Large intestine (tissue), 12 donors: ENCODE measurements at places on chromosomes 1 and 21. TPM values are rescaled to one million over a fixed set of nuclear protein-coding genes. Genes with fewer than 3 reads are reported as not detected.

Gene SLC37A1
- 35.9 TPM for polyA plus RNA-seq

Gene FCGR2B
- polyA plus RNA-seq: 0.06 TPM

Gene ROR1
- polyA plus RNA-seq: 14.4 TPM

GRCh38 chr1:193658691-193659090 lies 472.3 kb upstream of the B3GALT2 start:
- DNase-seq: no peak

- DNase-seq: no peak
These were observed 11.5 kb upstream of the EIF4G3 start for GRCh38 chr1:21188235-21188634.

GRCh38 chr1:218996362-218996761 lies 177.3 kb upstream of the LYPLAL1 start:
- DNase-seq: no peak

DNA sequence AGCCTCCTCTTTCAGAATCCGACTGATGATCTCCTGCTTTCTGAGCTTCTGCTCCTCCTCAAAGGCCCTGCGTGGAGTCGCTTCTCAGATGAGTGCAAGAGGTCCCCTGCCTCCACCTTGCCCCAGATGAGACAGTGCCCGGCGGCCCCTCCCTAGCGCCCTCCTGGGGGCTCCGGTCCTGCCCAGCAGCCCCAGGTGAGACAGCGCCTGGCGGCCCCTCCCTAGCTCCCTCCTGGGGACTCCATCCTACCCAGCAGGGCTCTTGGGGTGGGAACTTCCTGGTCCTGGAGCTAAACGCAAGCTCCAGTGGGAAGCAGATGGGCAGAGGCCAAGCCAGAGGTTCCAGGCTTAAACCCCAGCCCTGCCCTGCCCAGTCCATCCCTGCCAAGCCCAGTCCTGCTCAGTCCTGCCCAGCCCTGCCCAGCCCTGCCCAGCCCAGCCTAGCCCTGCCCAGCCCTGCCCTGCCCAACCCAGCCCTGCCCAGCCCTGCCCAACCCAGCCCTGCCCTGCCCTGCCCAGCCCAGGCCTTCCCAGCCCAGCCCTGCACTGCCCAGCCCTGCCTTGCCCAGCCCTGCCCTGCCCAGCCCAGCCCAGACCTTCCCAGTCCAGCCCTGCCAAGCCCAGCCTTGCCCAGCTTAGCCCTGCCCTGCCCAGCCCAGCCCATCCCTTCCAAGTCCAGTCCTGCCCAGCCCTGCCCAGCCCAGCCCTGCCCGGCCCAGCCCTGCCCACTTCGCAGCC lies 34.6 kb downstream of the CFAP74 start:
- DNase-seq: no peak

- DNase-seq: no peak
These were observed 303.6 kb downstream of the MATN1 start for GRCh38 chr1:30419831-30420230.

DNA sequence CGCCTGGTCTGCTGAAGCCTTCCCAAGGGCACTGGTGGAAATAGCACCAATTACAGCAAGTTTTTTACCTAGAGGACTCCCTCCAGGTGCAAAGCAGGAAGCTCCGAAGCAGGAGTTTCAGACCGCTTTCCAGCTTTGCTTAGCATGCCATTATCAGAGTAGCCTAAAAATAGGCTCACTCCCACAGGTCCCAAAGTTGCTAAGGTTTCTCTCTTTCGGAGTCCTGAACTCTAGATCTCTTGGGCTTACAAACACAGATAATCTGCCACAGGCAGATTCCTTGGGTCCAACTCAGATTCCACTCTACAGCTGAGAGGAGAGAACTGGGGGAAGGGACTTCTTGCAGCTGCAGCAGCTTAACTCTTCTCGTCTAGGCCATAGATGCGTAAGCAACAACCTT lies 22.5 kb downstream of the ZMYND12 start:
- DNase-seq: no peak

GRCh38 chr1:3611170-3612019 lies at the start of gene MEGF6:
Gene MEGF6, minus strand, starts transcription at chr1:3611508. Its CDS starts 240 bp downstream, at chr1:3611268.
- DNase-seq: peak; percentile 51

- no peak for DNase-seq
These were observed 46.2 kb upstream of the DAB1 start for GRCh38 chr1:57470036-57470435.

GRCh38 chr1:160951443-160952128 lies 3.0 kb downstream of the ITLN2 start:
- peak; percentile 80 for DNase-seq

- no peak for DNase-seq
These were observed 83.1 kb upstream of the HAO2 start for GRCh38 chr1:119285482-119285881.

- DNase-seq: no peak
These were observed 67.6 kb upstream of the PPP2R5A start for GRCh38 chr1:212217633-212218032.

DNA sequence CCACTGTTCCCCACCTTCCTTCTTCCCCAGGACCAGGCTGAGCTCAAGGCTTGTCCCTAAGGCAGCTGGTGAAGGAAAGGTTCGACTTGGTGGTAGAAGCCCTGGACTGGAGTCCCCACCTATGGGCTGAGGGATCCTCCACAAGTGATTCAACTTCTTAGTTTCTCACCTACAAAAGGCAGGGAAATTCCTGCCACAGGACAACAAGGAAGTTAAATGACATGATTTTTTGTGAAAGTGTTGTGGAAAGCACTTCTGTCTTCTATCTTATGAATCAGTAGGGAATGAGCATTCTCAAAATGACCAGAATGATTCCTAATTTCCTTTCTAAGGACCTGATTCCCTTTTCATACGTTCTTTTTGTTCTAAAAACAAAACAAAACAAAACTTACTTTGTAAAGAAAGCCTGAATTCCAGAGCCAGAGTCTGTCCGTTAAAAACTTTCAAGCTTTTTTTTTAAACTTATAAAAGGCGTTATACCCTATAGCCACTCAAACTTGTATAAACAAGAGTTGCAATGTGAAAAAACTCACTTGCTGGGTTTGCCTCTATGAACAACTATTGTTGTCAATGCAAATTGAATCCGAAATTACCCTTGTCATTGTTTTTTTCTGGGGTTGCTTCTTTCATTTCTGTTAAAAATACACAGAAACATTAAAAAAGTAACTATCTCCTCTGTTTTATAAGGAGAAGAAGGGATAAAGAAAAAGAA lies 12.2 kb downstream of the KCNJ15 start:
- DNase-seq: no peak

Gene TEDDM1
- 0.09 TPM for polyA plus RNA-seq

DNA sequence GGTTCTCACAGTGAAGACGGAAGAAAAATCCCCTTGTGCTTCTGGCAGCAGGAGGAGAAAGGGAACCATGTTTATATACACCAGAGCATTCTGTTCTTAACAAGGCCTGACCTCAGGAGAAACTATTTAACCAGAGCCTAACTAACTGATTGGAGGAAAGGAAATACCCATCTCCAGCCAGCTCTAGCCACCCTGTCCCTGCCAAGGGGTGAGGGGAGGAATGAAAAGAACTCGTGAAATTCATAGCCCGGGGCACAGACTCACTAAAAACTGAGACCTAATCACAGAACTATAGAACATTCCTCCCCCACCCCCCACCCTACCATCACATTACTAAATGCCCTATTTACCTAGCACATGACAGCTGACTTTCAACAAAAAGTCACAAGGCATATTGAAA lies 65.0 kb downstream of the KCNH1 start:
- DNase-seq: no peak

Gene WNT9A
- polyA plus RNA-seq: 5.1 TPM

Gene TINAGL1
- 37.7 TPM for polyA plus RNA-seq

DNA sequence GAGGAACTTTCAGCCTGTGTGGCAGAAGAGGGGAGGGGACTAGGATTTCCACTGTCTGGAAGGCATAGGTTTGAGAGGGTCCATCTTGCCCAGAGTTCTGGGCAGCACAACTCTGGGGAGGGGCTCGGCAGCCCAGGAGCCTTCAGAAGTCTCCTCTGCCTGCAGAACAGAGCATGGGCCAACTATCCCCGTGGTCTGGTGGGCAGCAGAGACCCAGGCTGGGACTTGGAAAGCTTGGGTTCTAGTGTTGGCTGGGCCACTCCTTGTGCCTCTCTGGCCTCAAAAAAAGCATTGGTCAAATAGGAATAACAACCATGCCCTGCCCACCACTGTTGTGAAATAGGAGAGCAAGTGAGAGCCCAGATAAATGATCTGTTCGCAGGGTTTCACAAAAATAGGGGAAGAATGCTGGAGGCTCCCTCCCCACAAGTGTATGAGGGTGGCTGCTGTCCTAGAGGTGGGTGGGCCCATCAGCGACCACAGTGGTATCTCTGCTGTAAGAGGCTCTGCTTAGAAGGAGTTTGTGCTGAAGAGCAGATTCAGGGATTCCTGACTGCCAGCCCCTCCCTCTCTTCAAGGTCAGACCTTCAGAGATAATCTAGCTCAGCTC lies 8.9 kb downstream of the EPHA10 start:
- DNase-seq: no peak

Gene SETSIP
- polyA plus RNA-seq: 0.18 TPM

Gene SH3GLB1
- polyA plus RNA-seq: 62.7 TPM

DNA sequence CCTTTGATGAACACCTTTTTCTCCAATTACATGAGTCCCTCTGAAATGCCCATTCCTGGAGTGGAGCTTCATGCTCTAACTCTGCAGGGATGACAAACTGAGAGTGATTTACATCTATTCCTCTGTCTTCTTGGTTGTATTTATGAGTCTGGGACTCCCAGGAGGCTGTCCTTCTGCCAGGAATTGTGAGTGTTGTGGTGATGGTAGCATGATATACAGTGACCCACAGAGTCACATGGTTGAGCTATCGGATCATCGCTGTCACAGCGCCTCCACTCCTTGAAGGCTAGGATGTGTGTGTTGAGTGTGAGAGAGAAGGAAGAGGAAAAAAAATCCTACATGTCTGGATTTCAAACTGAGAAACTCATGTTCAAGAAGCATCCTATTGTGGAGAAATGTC lies 163.4 kb upstream of the CACNA1E start:
- no peak for DNase-seq

DNA sequence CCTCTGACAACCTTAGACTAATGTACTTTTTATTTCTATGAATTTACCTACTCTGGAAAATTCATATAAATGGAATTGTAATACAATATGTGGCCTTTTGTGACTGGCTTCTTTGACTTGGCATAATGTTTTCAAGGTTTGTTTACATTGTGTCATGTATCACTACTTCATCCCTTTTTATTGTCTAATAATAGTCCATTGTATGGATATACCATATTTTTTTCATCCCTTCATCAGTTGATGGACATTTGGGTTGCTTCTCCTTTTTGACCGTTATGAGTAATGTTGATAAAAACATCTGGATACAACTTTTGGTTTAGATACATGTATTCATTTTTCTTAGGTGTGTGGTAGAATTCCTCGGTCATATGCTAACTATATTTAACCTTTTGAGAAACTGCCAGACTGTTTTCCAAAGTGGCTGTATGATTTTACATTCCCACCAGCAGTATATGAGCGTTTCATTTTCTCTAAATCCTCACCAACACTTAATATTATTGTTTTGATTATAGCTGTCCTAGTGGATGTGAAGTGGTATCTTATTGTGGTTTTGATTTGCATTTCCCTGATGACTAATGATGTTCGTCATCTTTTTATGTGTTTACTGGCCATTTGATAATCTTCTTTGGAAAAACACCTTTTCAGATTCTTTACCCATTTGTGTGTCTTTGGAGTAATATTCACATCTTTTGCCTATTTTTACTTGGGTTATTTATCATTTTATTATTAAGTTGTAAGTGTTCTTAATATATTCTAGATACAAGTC lies 3.5 kb downstream of the RO60 start:
- DNase-seq: no peak

DNA sequence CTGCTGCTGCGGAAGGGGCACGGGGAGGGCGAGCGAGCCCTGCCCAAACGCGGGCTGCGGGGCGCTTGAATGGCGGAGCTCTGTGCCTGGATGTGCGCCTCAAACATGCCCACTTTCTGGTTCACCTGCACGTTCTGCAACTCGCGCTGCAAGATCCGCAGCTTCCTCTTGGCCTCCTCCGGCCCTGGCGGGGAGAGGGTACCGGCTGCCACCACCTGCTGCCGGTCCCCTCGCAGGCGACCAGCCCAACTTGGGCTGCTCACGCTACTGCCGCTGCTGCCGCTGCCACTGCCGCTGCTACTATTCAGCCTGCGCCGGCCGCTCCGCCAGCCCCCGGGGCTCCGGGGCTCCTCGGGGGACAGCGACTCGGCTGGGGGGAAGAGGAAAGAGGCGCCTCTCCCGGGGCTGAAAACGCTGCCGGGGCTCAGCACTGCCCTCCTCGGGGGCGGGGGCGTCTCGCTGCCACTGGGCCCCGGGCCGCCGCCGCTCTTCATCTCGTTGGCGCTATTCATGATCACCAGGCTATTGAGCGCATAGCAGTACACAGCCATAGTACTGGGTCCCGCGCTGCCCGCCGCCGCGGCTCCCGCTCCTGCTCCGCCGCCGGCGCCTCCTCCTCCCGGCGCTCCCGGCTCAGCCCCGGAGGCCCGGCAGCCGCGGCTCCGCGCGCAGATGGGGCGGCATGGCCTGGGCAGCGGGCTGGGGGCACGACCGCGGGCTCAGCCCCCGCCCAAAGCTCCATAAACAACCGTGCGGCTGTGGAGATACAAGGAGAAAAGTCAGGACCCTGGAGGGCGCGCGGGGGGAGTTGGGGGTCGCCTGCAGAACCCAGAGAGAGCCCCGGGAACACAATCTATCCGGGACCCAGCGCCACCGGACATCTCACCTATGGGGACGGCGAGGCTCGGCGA lies 1.9 kb downstream of the ITPKB start:
- no peak for DNase-seq

DNA sequence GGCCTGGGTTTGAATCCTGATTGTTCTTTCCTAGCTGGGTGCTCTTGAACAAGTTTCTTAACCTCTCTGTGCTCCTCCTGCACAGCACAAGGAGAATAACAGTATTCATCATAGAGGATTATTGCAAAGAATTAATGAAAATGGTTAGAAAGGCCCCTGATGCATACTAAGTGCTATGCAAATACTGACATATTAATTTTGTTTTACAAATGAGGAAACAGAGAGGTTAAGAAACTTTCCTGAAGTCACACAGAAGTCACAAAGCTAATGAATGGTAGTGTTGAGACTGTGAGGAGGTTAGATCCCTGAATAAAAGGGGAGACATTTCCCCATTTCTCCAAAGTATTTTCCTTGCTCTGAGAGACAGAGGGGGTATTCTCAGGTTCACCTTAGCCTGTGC lies 99.0 kb downstream of the KCNJ6 start:
- no peak for DNase-seq

GRCh38 chr1:46223472-46223943 lies 20.4 kb downstream of the LURAP1 start:
- DNase-seq: peak; percentile 70

Gene SPRR2B
- not detected for polyA plus RNA-seq

DNA sequence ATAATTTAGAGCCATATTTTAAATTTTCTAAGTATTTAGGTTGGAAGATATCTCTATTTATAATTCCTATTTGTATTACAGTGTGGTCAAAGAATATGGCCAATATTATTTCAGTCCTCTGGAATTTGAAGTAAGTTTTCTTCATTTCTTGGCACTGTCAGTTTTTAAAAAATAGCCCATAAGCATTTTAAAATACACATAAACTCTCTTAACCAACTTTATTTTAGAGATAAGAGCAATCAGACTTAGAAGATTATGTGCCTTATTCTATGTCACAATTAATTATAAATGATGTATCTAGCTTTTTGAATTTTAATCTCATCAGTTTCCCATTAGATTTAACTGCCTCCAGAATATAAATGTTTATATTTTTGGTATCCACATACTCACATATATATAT lies 130.8 kb downstream of the USP25 start:
- DNase-seq: no peak

Gene INSRR
- polyA plus RNA-seq: 0.09 TPM
